ENCODE measurements at places on chromosomes 6 and 20.

DNA sequence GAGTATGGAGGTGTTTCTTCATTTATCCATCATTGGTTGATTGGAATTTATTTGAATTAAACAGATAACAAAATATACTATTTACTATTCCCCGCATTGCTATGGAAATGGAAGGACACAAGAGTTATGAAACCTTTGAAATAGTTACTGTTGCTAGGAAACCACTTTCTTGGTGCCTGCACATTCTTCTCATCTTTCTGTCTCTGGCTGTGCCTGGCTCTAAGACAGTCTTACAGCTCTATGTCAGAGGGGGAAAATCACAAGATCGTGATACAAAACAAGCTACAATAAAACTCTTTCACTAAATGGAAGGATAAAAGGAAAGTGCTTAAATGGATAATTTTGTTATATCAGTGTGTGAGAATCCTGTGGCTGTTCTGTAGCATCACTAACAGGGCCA, 453.0 kb downstream of the LMBRD1 start:
- DNase-seq, result no peak

GRCh38 chr6:2850538-2851113, 9.0 kb upstream of the SERPINB1 start:
- peak; percentile 26 for DNase-seq

DNA sequence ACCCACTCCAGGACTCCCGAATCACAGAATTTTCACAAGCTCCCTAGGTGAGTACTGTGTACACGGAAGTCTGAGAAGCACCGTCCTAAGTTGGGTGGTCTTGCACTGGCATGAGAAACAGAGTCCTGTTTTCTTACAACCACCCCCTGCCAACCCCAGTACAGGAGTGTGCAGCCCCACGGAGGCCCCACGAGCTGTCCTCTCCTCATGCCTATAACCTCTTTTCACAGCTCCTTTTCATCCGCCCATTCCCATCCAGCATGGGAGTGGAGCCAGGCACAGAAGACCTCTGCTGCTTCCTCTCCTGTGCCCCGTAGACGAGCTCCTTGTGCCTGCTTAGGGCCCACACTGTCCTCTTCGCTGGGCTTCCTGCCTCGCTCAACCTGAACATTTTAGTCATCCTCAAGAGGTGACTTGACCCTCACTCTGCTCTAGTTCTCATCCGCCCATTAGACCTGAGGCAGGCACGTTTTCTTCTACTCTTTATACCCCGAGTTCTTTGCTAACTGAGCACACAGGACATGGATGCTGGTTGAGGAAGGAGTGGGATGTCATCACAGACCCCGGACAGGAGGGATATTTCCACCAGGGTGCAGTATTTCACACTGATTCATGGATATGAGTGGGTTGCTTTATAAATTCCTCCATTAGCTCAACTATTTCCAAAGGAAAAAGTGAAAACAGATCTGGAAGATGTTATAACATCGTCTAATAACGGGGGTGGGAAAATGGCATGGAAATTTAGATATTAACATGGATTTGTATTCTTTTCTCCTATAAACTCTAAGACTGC, 160.5 kb downstream of the TTLL2 start:
- DNase-seq, result peak; percentile 72

DNA sequence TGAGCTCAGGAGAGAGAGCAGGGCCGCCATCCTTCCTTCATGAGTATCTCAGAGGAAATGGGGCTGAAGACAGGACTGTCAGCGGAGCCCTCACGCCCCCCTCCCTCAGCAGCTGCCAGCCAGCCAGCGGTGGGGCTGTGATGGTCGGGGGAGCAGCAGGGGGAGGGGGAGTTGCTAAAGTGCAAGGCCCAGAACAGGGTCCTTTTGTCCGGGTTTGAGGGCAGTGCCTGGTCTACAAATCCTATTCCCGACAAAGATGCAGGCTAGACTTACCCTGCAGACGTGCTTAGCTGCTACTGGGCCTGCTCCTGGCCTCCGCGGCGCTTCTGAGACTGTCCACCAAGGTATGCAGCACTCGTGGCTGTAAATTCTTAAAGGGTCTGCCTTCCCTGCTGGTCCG, 593.4 kb upstream of the CDH4 start:
- no peak for DNase-seq

DNA sequence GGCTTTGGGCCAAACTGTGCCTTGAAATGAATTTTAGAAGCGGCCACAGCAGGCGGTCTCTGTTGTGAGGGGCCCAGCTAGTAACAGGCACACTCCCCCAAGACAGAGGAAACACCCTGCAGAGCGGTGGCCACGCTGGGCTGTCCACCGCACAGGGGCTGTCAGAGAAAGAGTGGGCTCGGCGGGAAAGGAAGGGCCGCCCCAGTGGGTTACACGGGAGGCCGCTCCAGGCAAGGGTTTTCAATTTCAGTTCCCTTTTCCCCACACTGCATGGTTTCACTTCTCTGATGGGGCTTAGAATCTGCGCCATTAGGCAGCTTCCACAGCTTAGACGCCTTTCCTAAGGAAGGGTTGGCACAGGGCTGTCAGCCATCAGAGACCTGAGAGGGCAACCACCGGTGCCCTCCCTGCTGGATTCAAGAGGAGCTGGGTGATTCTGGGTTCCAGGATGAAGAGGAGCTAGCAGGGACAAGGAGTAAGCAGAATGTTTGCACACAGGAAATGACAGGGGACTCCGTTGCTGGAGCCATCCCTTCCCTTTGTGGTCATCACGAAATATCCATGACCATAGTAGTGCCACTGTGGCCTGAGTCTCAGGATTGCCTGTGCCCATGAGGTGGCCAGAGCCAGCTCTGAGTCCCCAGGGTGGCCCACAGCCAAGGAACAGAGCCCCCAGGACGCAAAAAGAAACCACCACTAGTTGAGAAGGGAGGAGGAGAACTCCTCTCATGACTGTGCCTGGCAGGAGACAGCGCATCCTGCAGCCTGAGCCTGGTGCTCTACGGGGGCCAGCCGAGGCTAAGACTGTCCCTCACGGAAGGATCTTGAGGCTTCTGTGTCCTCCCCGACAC, 282.7 kb downstream of the NRN1 start:
- DNase-seq, result peak; percentile 63

DNA sequence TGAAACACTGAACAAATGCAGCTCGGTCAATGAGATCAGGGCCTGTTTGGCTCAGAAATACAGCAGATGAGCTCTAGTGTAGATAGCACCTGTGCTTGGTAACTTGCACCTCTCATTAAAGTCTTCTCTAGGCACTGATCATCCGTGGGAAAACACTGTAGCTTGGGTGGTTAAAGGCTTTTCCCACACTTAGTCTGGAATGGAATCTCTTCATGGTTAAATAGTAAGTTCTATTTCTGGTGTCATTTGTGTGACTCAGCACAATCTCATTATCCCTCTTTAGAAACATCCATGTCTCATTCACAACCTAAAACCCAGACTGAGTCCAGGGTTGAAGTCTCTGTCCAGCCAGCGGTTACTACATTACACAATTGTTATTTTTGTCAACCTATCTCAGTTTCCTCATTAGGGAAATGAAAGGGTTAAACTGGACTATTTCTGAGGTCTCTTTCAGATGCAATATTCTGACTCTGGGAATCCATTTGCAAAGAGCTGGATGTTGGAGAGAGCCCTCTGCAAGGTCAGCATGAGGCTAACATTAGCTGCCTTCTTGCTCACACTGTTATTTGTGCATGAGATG, 125.0 kb downstream of the ZDHHC14 start:
- no peak for DNase-seq

DNA sequence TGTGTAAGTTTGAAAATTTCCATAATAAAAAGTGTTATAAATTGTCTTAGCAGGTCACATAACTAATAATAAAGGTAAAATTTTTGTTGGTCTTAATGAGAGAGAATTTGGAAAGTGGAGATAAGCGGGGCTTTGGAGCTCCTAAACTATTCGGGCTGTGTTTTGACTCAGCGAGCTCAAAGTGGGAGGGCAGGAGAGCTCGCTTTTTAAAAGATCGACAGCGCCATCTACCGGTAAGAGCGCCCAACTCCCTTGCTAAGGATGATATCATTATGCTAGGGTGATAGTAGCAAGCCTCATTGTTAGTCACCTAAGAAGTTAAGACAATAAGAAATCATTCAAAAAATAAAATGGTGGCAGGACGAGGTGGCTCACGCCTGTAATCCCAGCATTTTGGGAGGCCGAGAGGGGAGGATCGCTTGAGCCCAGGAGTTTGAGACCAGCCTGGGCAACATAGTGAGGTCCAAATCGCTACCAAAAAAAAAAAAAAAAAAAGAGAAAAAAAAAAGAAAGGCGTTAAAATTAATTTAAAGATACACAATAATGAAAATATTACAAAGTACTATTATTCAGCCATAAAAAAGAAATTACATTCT, 24.8 kb downstream of the C6orf15 start:
- peak; percentile 93 for DNase-seq

GRCh38 chr6:85273870-85274269, 176.0 kb upstream of the NT5E start:
- DNase-seq, result no peak

GRCh38 chr6:166430269-166430668, 47.5 kb upstream of the MPC1 start:
- DNase-seq, result no peak

- DNase-seq, result no peak
These were observed 178.2 kb downstream of the FOXC1 start for GRCh38 chr6:1787894-1788293.

GRCh38 chr6:44237813-44238433, 9.0 kb upstream of the HSP90AB1 start:
- DNase-seq, result peak; percentile 77

GRCh38 chr6:161104966-161105365, 113.4 kb downstream of the MAP3K4 start:
- DNase-seq, result no peak

- DNase-seq, result no peak
These were observed 99.0 kb downstream of the CAP2 start for GRCh38 chr6:17492350-17492749.

DNA sequence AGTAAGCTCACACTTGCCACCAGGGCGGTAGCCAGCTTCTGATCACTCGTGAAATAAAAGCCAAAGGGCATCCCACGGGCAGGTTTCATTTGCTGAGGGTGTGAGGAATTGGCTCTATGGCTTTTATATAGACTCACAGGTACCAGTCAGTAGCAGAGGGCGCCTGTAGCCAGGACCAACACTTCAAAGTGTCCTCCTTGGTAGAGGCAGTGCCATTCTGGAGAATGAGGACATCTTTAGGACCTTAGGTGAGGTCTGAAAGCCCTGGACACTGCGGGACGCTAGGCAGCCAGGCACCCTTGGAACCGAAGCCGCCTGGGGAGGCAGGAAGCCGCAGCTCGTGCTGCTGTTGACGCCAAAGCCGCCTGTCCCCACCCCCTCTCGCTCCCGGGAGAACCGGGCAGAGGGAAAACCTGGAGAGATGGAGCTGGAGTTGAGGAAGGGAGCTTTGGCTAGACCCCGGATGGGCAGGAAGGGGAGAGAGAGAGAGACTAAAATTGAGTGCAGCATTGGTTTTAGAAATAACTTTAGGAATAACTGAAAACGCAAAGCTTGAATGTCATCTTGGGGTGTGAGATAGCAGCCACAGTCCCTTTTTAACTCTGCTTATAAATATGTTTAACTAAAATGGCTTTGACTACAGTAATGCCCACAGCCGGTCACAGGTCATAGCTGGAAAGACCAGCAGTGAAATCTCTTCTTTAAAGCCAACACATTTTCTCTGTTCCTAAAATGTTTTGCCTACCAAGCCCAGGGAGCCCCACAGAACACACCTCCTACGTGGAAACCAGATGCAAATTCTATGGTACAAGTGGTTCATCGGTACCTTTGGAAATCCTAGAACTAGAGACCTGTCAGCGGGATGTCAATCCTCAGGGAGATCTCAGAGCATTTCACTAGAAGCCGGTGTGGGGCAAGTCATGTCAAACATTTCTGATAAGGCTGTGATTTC, 128.5 kb upstream of the CDYL start:
- DNase-seq, result peak; percentile 89

GRCh38 chr6:20811109-20811761, 277.0 kb downstream of the CDKAL1 start:
- DNase-seq, result peak; percentile 94

- no peak for DNase-seq
These were observed 430.1 kb upstream of the SLC35B3 start for GRCh38 chr6:8865451-8865850.

- no peak for DNase-seq
These were observed 5.7 kb downstream of the PPP1R10 start for GRCh38 chr6:30611150-30611855.

DNA sequence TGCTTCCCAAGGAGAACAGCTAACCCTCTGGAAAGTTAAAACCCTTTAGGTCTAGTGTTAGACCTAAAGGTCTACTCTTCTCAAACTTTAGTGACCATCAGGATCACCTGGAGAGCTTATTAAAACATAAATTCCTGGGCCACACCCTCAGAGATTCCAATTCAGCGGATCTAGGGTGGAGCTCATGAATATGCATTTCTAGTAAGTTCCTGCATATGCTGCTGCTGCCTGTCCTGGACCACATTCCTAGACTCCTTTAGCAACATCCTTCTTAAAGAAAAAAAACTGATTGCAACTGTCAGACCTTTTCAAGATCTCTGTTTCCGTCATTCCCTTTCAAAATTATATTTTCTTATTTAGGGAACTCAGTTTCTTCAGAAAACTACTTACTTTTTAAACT, 31.2 kb downstream of the SNAP25 start:
- DNase-seq, result no peak

DNA sequence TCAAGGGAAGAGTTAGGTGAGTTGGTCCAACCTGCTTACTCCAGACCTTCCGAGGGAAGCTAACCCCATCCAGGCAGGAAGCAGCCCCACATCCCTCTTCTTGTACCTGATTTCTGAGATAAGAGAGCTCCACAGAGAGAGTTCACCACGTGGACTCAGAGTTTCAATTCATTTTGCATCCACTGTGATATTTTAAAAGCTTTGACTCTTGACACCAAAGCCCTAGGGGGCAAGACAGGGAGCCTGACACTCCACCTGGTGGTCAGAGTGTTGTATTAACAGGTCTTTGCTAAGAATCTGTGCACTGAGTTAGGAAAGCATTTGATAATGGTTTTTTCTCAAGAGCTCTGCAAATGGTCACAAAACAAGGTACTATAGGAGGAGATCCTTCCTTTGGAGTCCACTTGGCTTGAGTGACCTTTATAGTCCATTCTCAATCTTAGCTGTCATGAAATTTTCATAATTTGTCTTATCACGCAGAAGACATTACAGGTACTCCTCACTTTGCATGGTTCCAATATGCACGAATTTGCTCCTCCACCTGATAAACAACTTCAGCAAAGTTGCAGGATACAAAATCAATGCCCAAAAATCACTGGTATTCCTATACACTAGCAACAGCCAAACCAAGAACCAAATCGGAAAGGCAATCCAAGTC, 56.2 kb upstream of the RIPOR2 start:
- peak; percentile 75 for DNase-seq

DNA sequence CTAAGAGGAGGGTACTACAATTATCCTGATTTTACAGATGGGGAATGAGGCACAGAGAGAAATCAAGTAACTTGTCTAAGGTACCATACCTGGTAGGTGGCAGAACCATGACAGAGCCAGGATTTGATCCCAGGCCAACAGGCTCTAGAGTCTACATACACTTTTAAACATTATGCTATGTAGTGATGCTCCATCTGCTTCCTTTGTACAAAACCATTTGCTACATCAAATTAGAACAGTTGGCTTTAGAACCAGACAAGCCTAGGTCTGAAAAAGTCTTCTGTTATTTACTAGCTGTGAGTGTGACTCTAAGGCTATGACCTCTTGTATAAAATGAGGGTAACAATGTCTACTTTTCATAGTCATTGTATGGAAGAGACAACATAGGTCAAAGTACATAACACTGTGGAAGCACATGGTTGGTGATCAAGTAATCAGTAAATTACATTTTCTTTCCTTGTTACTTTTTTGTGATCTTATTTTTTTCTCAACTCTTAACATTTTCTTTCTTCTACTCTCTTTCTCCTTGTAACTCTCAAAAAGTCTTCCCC, 122.1 kb downstream of the PDSS2 start:
- DNase-seq, result no peak

- DNase-seq, result no peak
These were observed 25.6 kb downstream of the TOP1 start for GRCh38 chr20:41054070-41054846.
